Cerebellar cortex (tissue), 1 donor: ENCODE measurements at places on chromosomes 6 and 20.

DNA sequence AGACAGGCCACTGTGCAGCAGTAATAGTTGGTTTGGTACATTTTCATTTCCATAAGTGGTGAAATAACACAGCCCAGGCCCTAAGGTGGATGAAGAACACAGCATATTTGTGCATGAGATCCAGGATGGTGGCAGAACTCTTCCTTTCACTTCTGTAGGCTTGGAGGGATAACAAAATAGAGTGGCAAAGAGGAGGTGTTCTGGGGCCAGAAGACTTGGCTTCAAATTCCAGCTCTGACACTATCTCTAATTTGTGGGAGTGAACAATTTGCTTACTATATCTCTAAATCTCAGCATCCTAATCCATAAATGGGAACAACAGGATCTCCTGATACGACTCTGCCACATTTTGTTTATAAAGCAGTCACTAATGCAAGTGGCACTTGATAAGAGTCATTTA, 111.7 kb upstream of the FAM184A start:
- no peak for DNase-seq

GRCh38 chr6:451336-451735, 59.8 kb downstream of the IRF4 start:
- no peak for DNase-seq

DNA sequence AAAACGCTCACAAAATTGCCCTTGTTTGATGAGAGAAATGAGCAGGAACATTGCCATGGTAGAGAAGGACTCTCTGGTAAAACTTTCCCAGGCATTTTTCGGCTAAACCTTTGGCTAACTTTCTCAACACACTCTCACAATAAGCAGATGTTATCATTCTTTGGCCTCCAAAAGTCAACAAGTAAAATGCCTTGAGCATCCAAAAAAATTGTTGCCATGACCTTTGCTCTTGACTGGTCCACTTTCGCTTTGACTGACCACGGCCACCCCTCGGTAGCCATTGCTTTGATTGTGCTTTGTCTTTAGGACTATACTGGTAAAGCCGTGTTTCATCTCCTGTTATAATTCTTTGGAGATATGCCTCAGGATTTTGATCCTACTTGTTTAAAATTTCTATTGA, 41.1 kb upstream of the PREP start:
- no peak for DNase-seq

DNA sequence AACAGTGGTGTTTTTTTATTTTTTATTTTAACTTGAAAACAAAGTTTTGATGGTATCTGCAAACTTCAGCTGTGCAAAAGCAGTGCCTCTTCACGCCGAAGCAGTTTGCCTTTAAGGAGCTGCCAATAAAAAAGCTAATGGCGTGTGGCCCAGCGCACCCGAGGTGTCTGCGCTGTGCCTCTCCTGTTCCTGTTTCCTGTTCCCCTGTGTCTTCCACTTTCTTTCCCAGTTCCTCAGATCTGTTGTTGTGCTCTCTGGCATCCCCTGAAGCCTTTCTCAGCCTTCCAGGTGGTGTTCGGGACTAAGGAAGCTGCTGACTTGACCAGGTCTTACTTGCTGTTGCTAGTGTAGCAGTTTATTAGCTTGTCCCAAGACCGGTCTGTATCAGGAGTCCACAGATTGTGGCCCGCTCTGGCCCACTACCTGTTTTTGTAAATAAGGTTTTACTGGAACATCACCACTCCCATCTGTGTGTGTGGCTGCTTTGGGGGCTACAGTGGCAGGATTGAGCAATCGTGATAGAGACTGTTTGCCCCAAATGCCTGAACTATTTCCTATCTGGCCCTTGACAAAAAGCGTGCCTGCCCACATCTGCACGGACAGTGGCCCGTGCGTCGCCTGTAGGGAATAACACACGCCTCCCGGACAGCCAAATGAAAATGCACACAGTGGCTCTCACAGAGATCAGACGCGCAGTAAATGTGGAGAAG, 178.3 kb downstream of the TMEM242 start:
- DNase-seq = peak; percentile 57

DNA sequence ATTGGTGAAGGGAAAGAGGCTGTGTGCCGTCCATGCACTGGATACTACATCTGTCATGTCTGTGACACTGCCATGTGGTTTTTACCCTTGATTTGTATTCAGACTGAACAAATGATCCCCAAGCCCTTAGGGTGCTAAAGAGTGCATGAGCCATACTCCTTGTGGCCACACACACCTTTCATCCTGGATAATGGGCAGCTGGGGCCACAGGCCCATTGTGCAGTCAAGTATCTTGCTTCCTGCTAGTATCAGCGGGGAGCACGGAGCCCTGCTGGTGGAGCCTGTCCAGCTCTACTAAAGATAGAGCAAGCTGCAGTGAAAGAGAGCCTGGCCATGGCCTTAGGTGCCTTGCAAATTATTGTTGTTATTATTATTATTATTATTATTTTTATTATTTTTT, 75.1 kb downstream of the SLX4IP start:
- no peak for DNase-seq

GRCh38 chr6:36682328-36683144, 4.0 kb downstream of the CDKN1A start:
- DNase-seq = no peak

DNA sequence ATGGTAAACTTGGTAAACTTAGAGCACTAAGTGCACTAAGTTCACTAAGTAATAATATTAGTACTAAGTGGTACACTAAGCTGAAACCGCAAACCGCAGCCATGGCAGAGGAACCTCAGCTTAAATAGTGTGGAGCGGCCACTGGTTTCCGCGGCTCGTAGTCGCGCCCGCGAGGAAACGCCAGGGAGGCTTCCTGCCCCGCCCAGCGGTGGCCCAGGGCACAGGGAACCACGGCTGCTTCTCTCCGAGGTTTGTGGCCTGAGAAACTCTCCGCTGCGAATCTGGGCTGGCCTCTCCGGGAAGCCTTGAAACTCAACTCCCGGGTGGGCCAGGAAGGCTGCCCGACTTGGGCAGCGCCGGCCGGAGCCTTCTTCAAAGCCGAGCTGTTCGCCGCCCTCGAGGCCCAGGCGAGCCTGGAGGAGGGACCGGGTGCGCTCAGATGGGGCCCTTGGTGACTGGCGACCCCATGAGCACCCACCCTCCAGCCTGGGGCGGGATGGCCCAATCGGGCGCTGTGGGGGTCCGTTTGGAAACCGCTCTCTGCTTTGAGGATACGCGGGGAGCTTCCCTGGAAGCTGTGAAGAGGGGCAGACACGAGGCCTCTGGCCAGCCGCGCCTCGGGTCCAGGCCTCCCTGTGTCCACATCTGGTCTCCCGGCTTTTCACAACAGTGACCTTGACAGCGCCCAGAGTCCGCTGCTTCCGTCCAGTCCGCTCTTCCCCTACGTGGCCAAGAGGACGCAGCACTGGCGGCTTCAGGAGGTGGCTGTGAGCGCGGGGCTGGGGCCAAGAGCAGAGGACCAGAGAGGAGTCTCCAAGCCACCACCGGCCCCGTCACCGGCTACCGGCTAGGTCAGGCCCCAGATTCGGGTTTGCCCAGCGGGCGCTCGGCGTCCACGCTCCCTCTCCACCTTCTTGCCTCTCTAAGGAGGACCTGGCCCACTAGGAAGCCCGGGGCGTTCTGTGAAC, 25.4 kb upstream of the HLA-E start:
- DNase-seq = no peak

GRCh38 chr6:37435373-37435772, 2.4 kb downstream of the CMTR1 start:
- no peak for DNase-seq

- DNase-seq = no peak
These were observed 86.8 kb downstream of the PRKN start for GRCh38 chr6:162640756-162641155.

- peak; percentile 64 for DNase-seq
These were observed 507.3 kb upstream of the CITED2 start for GRCh38 chr6:139881728-139882211.

GRCh38 chr6:116047173-116047933, 13.3 kb downstream of the FRK start:
- DNase-seq = no peak

DNA sequence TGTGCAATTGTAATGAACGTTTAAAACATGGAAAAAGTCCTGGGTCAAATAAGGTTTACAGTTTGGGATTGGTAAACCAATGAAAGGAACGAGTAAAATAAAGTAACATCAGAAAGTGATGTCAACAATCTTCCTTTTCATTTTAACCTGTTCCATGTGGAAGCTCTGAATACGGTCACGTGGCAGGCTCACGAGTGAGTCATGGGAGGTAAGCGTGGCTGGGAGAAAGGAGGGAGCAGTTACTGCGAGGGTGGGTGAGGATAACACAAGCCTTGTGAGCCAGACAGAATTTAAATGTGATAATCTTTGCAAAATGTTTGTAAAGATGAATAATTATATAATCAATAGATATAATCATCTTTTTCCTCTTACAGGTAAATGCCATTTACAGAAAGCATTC, 171.3 kb upstream of the HDAC2 start:
- no peak for DNase-seq

GRCh38 chr6:40443842-40444241, 143.3 kb downstream of the LRFN2 start:
- no peak for DNase-seq

- peak; percentile 87 for DNase-seq
These were observed 12.1 kb upstream of the OCSTAMP start for GRCh38 chr20:46562373-46563169.
